ENCODE measurements at places on chromosomes 3 and 15.

- DNase-seq = no peak
Measured at GRCh38 chr15:66767240-66767659, 65.2 kb downstream of the SMAD6 start.

DNA sequence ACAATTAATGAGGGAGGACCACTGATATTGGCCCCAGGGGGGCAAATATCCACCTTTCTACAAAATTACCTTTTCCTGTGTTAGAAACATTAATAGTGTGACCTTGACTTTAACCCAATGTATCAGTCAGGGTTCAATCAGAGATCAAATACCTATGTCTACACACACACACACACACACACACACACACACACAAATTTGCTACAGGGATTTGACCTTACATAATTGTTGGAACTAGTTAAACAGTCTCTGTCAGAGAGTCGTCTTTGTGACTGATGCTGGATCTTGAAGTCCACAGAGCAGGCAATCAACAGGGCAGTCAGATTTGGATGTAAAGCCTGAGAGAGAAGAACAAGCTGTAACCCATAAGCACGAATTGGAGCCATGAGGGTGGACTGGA, 32.5 kb downstream of the TM4SF4 start:
- no peak for DNase-seq

- no peak for DNase-seq
Measured at GRCh38 chr3:107928084-107928445, 162.8 kb downstream of the CD47 start.

GRCh38 chr15:70415398-70415797, 317.7 kb upstream of the TLE3 start:
- no peak for DNase-seq

- DNase-seq = no peak
Measured at GRCh38 chr3:126541628-126542339, 16.9 kb downstream of the C3orf22 start.

DNA sequence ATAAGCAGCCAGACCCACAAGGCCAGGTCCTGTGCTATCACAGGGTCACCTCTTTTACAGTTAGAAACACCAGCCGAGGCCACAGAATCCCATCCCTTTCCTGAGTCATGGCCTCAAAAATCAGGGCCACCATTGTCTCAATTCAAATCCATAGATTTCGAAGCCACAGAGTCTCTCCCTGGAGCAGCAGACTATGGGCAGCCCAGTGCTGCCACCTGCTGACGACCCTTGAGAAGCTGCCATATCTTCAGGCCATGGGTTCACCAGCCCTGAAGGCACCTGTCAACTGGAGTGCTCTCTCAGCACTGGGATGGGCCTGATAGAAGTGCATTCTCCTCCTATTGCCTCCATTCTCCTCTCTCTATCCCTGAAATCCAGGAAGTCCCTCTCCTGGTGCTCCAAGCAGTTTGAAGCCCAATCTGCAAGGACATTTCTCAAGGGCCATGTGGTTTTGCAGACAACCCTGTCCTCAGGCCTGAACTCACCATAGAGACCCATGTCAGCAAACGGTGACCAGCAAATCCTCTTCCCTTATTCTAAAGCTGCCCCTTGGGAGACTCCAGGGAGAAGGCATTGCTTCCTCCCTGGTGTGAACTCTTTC, 39.6 kb downstream of the TGM4 start:
- peak; percentile 52 for DNase-seq

GRCh38 chr3:42871592-42872196, 4.0 kb downstream of the CYP8B1 start:
- no peak for DNase-seq

- DNase-seq = no peak
Measured at GRCh38 chr3:27649277-27649676, 72.8 kb downstream of the EOMES start.

DNA sequence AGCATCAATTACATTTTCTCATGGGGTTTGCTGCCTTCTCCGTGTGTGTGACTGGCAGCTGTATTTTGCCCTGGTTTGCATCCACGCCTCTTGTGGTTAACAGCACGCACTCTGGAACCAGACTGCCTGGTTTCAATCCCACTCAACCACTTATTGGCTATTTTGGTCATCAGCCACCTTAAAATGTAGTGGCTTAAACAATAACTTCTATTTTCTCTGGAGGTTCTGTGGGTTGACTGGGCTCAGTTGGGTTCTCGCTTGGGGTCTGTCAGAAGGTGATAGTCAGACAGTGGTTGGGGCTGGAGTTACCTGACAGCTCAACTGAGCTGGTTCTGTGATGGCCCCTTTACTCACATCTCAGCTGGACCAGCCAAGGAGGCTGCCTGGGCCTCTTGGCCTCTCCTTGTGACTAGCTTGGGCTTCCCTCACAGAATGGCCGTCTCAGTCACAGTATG, 36.8 kb downstream of the EHD4 start:
- DNase-seq = no peak

- no peak for DNase-seq
Measured at GRCh38 chr15:88745696-88746095, 57.5 kb upstream of the ACAN start.

DNA sequence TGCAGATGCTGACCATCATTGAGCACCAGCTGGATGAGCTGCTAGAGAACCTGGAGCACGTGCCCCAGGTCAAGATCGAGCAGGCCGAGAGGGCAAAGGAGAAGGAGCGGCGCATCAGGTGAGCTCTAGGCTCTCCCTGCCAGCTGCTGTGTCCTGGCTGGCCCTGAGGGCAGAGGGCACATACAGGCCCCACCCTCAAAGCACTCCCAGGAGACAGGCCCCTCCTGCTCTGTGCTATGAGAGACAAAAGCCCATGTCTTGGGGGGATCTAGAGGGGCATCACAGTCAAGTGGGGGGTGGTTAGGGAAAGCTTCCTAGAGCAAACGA, 39.5 kb downstream of the CFAP100 start:
- DNase-seq = no peak

Measured in CD8-positive, alpha-beta memory T cell (primary cell).